HuH-7 (cell line): ENCODE measurements at places on chromosomes 3 and 15.

DNA sequence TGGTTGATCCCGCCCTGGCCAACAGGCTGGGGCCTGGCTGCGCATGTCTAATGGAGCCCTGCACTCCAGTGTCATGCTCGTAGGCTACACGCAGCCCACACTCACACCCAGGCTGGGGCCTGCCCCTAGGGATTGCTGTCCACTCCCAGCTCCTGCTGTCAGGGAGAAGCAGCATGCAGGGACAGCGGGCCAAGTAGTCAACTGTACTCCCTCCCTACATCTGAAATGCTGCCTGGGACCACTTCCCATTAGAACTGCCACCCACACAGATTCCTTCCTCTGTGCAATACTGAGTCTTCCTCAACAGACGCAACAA is 16.1 kb downstream of the ALS2CL start:
- no peak for DNase-seq

DNA sequence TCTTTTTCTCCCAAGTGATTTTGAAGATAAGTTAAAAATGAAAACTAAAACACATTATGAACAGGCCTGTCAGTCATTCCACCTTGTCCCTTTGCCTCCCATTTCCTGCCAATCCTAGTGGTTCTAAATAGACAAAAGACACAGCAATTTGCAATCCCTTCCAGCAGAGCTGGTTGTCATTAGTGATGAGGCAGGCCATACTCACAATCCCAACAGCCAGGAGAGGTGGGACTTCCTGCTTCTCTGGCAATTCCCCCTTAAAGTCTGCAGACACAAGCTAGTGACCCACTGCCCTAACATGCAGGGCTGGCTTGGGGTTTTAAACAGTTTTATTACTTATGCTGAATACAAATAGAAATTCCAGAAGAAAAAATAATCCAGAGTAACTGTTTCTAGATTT is 38.4 kb upstream of the RBP1 start:
- no peak for DNase-seq

DNA sequence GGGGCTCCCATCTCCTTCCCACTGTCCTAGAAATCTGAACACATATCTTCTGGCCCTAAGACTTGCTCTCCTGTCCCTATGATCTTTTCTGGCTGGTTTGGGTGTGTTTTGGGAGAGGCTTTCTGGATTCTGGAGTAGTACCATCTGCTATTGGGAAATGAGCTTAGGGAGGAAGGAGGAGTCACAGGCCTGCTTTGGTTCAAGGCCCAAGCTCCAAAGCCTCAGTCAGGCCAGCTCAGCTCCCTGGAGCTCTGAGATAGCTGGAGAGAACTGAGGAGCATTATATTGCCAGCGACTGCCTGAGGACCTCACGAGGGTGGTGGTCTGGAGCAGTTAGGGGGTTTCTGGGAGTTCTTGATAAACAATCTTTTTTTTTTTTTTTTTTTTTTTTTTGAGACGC is 18.7 kb downstream of the RASGRF1 start:
- no peak for DNase-seq

DNA sequence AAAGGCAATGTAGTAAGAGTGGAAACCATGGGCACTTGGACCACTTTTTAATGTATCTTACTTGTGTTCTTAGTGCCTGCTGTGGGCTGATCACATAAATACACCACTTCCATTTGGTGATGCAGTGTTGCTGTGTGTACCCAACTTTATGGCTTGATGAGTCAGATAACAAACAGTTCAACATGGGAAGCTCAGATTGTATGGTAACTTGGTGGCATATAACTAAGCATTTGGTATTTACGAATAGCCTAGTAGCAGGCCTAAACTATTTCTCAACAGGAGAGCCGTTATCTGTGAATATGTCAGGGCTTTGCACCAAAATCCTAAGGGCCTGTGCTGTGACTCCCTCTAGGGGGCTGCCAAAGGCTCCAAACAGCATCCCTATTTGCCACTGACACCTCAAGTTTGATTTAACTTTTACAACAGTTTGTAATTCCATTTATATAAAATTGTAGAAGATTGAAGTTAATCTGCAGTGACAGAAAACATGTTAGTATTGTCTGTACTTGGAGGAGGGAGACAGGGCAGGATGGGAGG is 640.4 kb upstream of the CADM2 start:
- DNase-seq: no peak

GRCh38 chr3:127754411-127755304 is 67.7 kb downstream of the MGLL start:
- DNase-seq: no peak

GRCh38 chr3:172704001-172704400 is 6.9 kb downstream of the NCEH1 start:
- no peak for DNase-seq

GRCh38 chr3:32177702-32178198 is 60.7 kb upstream of the CMTM8 start:
- peak; percentile 85 for DNase-seq

- DNase-seq: no peak
These were observed 64.0 kb downstream of the MESD start for GRCh38 chr15:80925597-80926059.

DNA sequence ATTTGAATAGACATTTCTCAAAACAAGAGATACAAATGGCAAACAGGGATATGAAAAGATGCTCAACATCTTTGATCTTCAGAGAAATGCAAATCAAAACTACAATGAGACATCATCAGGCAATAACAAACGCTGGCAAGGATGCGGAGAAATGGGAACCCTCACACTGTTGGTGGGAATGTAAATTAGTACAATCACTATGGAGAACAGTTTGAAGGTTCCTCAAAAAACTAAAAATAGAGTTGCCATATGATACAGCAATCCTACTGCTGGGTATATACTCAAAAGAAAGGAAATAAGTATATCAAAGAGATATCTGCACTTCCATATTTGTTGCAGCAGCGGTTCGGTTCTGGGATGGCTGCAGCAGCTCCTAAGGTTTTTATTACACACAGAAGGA is 16.8 kb upstream of the LARS2 start:
- DNase-seq: no peak

GRCh38 chr3:113594066-113594465 is 61.7 kb downstream of the SIDT1 start:
- DNase-seq: no peak

GRCh38 chr3:49805367-49805782 is 2.3 kb downstream of the INKA1 start:
- DNase-seq: no peak

DNA sequence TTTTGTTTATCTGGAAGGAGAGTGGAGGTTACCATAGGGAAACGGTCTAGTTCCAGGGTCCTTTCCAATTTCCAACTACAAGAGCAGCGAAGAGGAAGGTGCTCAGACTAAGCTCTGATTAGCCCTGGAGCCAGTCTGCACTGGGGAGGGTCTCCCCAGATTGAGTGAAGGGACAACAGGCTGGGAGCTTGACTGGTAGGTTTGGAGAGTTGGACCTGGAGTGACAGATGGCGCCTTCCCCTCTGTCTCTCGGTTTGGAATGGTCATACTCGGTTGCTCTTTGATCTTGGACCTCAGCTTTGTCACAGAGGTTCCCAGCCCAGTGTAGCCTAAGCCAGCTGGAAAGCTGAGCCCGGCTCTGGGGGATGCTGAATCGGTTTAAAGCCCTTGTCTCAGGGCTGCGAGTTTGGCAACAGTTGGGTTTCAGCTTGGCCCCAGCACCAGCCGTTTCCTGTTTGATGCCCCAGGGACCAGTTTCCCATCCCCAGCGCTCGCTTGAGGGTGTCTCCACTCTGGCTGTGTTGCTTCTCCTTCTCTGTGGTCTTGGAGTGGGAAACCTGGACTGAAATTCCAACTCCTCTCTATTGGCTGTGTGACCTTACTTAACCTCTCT is 53.1 kb upstream of the ULK4 start:
- DNase-seq: peak; percentile 60

DNA sequence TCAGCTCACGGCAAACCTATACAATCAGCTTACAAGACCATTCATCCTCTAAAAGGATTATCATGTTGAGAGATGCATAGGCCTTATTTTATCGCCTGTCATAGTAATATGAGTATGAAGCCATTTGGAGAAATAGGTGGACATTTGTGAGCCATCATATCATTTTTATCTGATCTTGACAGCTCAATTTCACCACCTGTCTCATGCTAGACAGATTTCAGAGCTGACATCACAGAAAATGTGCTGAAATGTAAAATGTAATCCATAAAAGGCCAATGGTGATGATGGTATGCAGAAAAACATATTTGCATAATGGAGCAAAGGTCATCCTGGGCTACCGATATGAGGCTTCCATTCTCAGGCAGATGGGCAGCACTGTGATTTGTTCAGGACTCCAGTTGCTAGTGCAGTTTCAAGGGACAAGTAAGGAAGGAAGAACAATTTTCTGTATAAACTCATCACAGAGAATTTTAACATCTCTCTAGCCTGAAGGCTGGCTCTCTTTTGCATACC is 221.5 kb downstream of the ULK4 start:
- peak; percentile 8 for DNase-seq

GRCh38 chr15:95608371-95608770 is 722.1 kb upstream of the NR2F2 start:
- no peak for DNase-seq

GRCh38 chr3:69403454-69403853 is 17.6 kb upstream of the FRMD4B start:
- no peak for DNase-seq
